ENCODE measurements at places on chromosomes 11 and 22.

GRCh38 chr11:8709777-8710176 is 27.2 kb downstream of the RPL27A start:
- DNase-seq, result no peak

GRCh38 chr11:8717544-8717875 is 34.9 kb downstream of the RPL27A start:
- no peak for DNase-seq

DNA sequence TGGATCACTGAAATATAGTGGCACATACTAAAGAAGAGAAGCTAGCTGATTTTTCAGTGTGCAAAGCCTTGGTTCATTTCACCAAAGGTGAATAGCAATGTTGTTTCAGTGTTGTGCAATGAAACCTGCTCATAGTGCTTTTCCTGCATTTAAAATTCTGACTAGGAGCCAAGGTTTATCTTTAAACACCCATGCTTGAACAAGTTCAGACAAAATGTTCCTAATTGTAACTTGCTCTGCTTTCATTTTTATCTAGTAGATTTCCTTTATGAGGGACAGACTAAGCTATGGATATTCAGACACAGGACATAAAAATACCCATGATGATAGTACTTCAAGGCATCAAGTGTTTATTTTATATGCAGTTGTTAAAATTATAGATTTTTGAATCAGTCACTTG is 47.7 kb downstream of the BBOX1 start:
- peak; percentile 56 for DNase-seq

DNA sequence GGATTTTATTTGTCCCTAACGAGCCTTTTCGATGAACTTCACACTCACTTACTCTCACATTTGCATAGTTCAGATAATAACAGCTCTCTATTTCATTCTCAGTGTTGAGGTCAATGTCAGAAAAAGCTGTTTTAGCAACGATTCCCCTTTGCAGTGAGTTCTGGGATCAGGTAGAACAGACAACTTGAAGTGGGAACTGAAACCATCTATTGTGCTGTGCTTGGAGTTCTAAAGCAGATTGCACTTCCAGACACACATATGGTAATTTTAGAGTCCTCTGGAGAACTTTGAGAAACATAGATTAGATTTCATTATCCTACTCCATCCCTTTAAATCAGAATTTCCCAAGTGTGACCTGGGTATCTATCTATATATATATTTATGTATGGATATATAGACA is 124.6 kb upstream of the BLID start:
- no peak for DNase-seq

- no peak for DNase-seq
These were observed 14.8 kb upstream of the FAM168A start for GRCh38 chr11:73612601-73613140.

DNA sequence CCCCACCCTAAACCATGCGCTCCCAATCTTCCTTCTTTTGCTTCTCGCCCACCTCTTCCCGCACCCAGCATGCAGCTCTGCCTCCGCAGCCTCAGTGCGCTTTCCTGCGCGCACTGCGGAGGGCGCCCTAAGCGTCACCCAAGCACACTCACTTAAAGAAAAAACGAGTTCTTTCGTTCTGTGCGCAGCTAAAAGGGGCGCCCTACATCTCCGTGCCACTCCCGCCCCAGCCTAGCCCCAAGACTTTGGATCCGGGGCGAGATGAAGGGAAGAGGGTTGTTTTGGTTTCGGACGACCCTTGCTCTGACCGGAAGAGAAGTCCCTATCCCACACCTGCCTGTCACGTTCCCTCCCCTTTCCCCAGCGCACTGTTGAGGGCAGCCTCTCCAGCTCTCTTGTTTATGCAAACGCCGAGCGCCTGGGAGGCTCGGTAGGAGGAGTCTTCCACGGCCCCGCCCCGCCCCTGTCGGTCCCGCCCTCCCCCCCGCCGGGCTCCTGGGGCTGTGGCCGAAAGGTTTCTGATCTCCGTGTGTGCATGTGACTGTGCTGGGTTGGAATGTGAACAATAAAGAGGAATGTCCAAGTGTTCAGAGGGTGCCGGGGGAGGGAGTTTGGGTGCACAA is 5.3 kb downstream of the VSIG2 start:
- DNase-seq, result peak; percentile 47

- DNase-seq, result no peak
These were observed 8.7 kb upstream of the CLPB start for GRCh38 chr11:72443016-72443415.

- no peak for DNase-seq
These were observed 1497.0 kb upstream of the TENM4 start for GRCh38 chr11:80937842-80938241.

DNA sequence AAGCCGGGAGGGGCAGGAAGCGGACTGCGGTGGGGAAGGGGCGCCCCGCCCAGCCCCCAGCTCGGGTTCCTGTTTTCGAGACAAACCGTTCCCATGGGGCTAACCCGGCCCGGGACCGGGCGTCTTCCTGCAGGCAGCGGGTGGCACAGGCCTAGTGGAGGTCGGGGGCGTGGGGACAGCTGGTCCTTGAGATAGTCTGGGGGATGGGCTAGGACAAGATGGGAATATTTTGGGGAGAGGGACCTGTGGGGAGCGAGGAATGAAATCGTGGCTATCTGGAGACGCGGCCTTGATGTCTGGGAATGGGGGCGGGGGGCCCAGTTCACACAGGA is 1.2 kb upstream of the RASGRP2 start:
- no peak for DNase-seq

DNA sequence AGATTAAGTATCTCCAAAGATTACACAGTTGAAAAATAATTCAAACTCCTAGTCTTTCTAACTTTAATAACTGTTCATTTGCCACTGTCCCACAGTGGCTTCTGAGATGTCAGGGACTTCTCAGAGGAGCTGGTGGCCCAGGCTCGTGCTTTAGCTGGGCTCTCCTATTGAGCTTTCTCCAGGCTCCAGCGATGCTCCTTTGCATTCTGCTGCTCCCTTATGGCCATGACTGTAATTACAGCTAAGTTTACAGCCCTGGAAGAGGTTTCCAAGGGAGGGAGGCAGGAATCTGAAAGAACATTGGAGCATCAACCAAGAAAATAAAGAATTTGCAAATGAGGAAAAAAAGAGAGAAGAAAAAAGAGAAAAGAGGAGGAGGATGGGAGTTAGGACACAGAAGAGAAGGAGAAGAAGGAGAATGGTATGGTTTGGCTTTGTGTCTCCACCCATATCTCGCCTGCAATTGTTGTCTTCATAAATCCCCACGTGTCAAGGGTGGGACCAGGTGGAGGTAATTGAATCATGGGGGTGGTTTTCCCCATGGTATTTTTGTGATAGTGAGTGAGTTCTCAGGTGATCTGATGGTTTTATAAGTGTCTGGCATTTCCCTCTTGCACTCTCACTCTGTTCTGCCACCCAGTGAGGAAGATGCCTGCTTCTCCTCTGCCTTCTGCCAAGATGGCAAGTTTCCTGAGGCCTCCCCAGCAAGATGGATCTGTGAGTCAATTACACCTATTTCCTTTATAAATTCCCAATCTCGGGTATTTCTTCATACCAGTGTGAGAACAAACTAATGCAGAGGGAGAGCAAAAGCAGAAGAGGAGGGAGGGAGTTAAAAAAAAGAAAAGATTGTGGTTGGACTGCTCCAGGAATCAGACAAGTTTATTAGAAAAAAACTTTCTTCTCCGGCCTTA is 857.0 kb downstream of the KCNA4 start:
- DNase-seq, result peak; percentile 57

GRCh38 chr11:115164774-115165173 is 339.4 kb downstream of the CADM1 start:
- DNase-seq, result no peak

DNA sequence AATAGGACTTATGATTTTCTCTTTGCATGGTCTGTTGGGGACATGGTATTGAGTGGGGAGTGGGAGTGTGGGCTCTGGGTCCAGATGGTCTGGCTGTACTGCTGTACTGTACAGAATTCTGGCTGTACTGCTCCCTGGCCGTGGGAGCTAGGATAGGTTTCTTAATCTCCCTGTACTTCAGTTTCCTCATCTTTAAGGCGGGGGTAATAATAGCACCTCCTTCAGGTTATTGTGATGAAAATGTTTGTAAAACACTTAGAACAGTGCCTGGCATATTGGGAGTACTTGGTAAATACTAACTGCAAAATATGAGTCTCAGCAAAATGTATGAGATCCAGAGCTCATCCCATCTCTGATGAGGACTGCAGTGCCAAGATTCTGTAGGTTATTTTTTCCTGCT is 198.6 kb downstream of the KIF18A start:
- no peak for DNase-seq

GRCh38 chr11:98099371-98099770 is 921.4 kb upstream of the CNTN5 start:
- no peak for DNase-seq

- DNase-seq, result no peak
These were observed 20.2 kb upstream of the VSTM5 start for GRCh38 chr11:93870616-93871015.

- DNase-seq, result no peak
These were observed 35.4 kb upstream of the LINC01488 start for GRCh38 chr11:69446108-69446507.

DNA sequence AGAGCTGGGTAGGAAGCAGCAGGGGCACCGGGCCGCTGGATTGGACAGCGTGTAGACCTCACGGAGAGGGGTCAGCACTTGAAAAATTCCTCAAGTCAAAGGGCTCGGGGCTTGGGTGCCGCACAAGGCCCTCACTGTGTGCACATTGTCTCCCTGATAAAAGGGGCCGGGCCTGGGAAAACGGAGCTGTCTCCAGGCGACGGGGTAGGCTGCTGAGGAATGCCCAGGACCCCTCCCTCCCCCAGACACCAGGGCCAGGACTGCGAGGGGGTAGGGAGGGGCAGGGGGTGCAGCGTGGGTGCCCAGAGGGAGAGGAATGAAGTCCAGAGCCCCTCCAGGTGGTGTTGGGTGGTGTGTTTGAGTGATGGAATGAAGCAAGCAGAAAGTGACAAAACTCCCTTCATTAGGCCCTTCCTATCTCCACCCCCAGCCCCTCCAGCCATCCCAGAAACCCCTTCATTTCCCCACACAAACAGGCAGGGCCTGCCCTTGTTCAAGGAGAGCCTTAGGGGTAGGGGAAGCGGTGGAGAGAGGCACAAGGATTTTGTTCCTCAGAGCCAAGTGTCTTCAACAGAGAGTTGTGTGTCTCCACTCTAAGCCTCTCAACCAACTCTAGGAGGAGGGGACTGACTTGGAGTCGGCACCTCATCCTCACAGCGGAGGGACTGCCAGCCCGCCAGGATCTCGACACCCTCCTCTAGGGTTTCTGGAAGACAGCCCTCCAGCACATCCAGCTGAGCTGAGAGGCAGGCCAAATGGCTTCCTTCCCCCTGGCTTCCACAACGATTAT is 63.9 kb downstream of the SYN3 start:
- no peak for DNase-seq

DNA sequence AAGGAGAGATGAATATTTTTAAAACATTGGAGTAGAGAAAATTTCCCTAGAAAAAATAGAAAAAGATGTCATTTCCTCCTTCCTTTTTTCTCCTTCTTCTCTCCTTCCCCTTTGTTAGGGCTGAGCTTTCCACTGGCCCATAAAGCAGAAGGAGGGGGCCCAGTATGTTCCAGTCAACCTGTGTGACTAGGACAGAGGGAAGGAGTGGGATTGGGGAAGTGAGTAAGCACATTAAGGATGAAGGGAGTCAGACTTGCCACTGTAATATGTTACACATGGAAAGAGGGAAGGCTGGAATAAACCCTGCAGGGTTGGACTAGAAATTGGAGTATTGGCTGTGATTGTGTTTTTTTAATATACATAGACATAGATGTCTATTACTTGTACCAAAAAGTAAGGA is 20.1 kb upstream of the SPINDOC start:
- no peak for DNase-seq

DNA sequence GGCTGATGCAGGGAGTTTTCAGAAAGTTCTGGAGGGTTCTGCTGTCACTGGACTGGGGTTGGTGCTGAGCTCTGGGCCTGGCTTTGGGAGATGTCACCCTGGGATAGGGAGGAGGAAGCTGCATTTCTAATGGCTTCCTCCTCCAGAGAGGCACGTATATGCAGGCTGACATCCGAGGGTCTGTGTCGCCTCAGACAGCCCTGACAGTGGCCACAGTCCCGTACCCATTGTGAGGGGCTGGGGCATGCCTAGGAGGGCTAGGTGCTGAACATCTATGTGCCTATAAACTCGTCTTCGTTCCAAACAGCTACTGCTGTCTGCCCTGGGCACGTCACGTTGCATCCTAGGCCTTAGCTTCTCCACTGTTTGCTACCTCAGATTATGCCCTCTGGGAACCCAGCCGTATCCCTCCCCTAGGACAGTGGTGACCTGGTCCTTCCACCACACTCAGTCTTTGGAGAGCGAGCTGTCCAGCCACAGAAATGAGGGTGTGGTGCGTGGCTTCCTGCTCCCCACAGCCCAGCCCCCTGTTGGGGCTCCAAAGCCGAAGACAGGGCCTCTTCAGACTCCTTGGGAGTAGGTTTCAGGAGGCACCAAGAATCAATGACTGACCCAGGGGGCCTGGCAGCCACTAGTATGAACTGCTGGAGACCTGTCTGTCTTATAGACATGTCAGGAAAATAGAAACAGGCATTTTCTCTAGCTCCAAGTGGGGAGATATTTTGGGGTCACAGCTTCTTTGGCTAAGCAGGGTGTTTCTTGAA is 26.4 kb downstream of the ADAMTS15 start:
- no peak for DNase-seq

- no peak for DNase-seq
These were observed 138.7 kb downstream of the TRIM44 start for GRCh38 chr11:35800970-35801953.

DNA sequence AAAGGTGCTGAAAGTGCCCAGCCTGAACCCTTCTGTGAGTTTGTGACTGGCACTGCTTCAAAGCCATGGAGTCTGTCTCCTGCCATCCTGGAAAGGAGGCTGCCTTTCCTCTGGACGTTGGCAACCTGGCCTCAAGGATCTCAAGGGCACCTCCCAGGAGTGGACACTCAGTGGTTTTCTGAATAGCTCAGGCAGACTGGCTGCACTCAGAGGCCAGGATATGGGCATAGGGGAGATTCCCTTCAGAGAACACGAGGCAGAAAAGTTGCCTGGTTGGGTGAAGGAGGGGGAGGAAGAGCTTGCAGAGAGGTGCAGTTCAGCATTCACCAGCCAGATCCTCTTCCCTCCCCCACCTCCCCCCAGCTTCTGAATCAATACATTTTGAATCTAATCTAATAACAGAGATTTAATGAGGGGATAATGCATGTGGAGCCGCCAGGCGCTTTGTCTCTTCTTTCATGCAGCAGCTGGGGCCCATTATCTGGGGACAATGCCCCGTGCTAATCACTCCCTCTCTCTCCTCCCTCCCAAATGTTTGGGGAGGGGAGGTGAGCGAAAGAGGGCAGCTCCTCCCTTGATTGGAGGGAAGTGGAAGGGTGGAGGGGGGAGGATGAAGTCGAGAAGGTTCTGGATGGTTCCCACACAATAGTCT is 17.7 kb downstream of the HTR3A start:
- peak; percentile 69 for DNase-seq

- DNase-seq, result no peak
These were observed 59.0 kb downstream of the THAP12 start for GRCh38 chr11:76321820-76322524.

DNA sequence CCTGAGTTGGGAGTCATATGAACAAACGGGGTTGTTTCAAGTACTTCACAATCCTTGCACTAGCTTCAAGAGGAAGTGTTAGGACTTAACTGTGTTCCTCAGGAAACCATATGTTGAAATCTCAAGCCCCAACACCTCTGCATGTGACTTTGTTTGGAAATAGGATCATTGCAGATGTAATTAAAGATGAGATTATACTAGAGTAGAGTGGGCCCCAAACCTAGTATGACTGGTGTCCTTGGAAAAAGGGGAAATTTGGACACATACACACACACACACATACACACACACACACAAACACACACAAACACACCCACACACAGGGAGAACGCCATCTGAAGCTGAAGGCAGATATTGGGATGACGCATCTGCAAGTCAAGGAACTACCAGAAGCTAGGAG is 6.4 kb upstream of the CEP295 start:
- no peak for DNase-seq

- DNase-seq, result no peak
These were observed 851.1 kb upstream of the RAG2 start for GRCh38 chr11:37449146-37449545.

Data from DMS153 (cell line).